ENCODE measurements at places on chromosomes 16 and 17.

GRCh38 chr16:11524098-11524760, 62.5 kb downstream of the LITAF start:
- DNase-seq = no peak

GRCh38 chr17:30187573-30187972, 47.9 kb downstream of the SLC6A4 start:
- no peak for DNase-seq

DNA sequence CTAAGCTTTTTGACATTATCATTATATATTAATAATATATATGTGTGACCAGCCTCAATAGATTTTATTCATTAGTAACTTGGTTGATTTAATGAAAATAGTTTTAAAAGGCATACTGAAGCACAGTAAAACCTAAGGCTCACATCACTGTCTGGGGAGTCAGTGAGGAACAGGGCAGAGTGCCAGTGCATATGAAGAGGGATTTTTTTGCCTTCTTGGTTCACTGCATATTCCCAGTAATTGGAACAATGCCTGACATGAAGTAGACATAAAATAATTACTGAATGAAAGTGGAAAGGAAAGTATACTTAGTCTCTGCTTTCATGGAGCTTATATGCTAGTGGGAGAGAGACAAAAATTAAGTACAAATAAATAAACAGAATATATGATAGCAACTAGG, 81.1 kb downstream of the FTO start:
- DNase-seq = no peak

GRCh38 chr16:47492428-47493377, 31.6 kb downstream of the PHKB start:
- peak; percentile 10 for DNase-seq

GRCh38 chr17:72382971-72383722, 262.3 kb downstream of the SOX9 start:
- DNase-seq = no peak
